ENCODE measurements at places on chromosomes 4 and X. TPM values are rescaled to one million over a fixed set of nuclear protein-coding genes. Genes with fewer than 3 reads are reported as not detected.

CLTRN gene
- total RNA-seq = 0.39 TPM

FREM3 gene
- not detected for total RNA-seq

CLDN34 gene
- total RNA-seq = not detected

MRFAP1 gene
- total RNA-seq = 273 TPM

BEX2 gene
- total RNA-seq = 9.7 TPM

RP2 gene
- total RNA-seq = 16.1 TPM

GPAT3 gene
- total RNA-seq = 5.7 TPM
